ENCODE measurements at places on chromosomes 16 and 17. TPM values are rescaled to one million over a fixed set of nuclear protein-coding genes. Genes with fewer than 3 reads are reported as not detected.

TMC8 gene
- 2.7 TPM for polyA plus RNA-seq

CPSF4L gene
- polyA plus RNA-seq, result not detected

LRRC37B gene
- polyA plus RNA-seq, result 37.7 TPM

CHMP1A gene
- polyA plus RNA-seq, result 87.4 TPM

RBL2 gene
- 95.4 TPM for polyA plus RNA-seq

KRT25 gene
- not detected for polyA plus RNA-seq

TP53TG3F gene
- 0.16 TPM for polyA plus RNA-seq

OR3A2 gene
- polyA plus RNA-seq, result 0.16 TPM

PRKCB gene
- 5.0 TPM for polyA plus RNA-seq

Measured in left renal cortex interstitium (tissue), 4 donors.